ENCODE measurements at places on chromosomes 1 and 21.

DNA sequence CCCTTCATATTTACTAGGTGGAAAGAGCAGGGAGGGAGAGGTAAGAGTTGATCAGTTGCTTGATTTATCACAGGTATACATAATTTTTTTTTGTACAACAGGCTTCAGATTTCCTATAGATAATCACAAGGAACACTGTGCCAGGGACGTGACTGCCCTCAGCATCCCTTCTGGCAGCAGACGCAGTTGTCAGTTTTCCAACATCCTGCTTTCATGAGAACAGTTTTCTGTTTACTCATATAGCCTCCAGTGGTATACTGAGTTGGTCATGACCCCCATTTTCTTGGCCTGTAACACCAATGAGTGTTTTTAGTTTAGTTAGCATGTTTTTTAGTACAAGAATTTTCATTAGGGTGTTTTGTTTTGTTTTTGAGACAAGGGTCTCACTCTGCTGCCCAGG is 37.9 kb upstream of the PTPRF start:
- no peak for DNase-seq

DNA sequence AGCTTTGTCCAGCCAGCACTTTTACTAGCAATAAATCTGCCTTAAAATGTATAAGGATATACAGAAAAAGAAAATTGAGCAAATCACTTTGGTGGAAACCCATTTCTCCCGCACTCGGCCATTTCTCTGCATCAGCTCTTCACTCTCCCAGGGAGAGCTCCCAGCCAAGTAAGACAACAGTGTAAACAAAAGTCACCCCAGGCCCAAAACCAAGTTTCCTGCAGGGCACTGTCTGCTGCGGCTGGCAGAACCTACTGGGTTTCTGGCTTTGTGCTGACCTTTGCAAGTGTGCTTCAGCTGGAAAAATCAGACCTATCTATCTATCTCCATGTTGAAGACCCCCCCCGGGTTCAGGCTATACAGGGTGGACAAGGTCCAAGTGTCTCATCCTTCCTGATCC is 476.7 kb upstream of the CAMK1G start:
- DNase-seq = no peak

- no peak for DNase-seq
These were observed 5.8 kb upstream of the KANK4 start for GRCh38 chr1:62325081-62325480.

DNA sequence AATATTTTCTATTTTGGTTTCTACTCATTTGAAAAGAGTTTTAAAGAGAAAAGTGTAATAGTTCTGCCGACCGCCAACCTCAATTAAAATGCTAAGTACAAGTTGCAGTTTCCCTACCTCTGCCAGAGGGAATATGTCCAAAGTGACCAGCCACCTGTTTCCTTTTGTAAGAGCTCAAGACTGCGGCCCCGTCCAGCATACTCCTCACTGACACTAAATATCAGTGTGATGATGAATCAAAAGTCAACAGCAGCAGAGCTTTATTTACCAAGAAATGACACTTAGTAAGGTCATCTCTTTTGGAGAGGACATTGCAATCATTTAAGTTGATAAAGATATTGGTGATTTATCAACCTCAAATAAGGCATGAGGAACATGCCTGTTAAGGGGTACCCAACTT is 57.4 kb upstream of the NRIP1 start:
- no peak for DNase-seq

- DNase-seq = no peak
These were observed 20.7 kb upstream of the RCC2 start for GRCh38 chr1:17460219-17460618.

- DNase-seq = no peak
These were observed 27.7 kb upstream of the ATP5PO start for GRCh38 chr21:33943293-33943692.

- DNase-seq = no peak
These were observed 31.1 kb downstream of the INAVA start for GRCh38 chr1:200925831-200926230.

DNA sequence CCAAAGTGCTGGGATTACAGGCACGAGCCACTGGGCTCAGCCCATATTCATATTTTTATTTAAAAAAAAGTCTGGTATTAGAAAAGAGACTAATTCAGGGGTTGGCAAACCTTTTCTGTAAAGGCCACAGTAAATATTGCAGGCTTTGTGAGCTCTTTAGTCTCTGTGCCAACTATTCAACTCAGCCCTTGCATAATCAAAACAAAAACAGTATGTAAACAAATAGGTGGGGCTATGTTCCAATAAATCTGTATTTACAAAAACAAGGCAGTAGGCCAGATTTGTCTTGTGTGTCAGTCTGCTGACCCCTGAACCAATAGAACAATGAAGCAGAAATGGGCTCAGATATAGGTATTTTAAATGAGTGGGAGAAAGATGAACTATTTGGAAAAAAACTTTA is 49.3 kb downstream of the CDC42BPA start:
- no peak for DNase-seq

- DNase-seq = no peak
These were observed 509.6 kb upstream of the USP24 start for GRCh38 chr1:55724551-55725325.

DNA sequence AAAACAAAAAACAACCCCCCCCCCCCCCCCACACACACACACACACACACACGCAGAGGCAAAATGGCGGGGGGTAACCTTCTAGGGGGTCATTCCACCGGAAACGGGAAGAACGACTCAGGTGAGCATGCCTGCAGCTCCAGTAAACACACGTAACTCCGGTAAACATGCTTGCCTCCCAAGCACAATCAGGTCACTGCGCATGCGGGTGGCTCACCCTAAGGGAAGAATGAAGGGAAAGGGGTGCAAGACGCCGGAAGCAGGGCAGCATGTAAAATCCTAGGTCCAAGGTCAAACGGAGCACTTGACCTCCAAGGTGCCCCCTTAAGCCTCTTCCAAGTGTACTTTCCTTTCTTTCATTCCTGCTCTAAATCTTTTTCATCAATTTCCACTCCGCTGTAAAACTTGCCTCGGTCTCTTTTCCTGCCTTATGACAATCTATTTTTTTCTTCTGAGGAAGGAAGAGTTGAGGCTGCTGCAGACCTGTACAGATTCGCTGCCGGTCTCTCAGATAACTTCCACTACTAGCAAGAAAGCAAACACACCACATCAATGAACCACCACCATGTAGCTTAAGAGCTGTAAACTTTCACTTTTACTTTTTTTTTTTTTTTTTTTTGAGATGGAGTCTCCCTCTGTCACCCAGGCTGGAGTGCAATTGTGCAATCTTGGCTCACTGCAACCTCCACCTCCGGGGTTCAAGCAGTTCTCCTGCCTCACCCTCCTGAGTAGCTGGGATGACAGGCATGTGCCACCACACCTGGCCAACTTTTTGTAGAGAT is 21.0 kb upstream of the CBR3 start:
- DNase-seq = no peak

All from activated T-helper 9 cell treated with anti-CD3 and anti-CD28 coated beads, Interleukin-2, amount 50 U/mL, for 16 hours (primary cell).